NCI-H1048 (cell line): ENCODE measurements at places on chromosomes 7 and 10.

DNA sequence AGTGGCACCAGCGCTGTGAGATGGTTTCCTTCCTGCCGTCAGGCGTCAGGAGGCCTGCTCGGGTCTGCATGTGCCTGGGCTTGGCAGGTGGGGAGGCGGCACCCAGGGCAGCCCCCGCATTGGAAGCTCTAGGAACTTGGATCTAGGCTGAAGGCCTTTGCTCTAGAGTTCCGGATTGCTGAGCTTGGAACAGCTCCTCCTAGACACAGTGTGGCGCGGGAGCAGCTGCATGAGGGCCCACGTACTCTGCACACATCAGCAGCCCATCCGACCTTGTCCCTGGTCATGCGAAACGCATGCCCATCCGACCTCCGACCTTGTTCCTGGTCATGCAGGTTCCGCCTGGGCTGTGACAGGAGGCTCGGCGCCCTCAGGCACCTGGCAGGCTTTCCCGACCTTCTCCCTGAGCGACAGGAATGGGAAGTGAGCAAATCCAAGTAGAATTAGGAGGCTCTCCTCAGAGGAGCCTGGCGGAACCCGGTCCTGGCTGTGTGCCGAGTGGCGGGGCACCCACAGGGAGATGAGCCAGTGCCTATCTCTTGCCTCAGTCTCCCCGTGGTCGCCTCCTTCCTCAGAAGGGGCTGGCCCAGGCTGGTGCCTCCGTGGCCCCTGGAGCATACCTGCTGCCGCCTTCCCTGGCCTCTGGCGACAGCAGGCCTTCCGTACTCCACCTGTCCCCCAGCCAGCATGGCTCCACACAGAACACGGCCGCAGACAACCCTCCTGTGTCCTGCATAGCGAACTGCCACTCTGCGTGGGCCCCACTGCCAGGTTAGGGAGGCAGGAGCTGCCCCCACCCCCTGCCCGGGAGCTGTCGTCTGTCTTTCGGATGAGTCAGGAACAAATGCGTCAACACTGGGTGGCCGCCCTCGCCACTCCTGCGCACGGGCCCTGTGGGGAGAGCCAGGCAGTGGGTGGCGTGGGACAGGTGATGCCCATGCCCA, 12.0 kb downstream of the GET4 start:
- DNase-seq = no peak

- no peak for DNase-seq
Measured at GRCh38 chr7:552868-553635, 33.4 kb upstream of the PDGFA start.

GRCh38 chr10:35127289-35127891, 744 bp downstream of the CREM start:
- DNase-seq = no peak

- no peak for DNase-seq
Measured at GRCh38 chr10:120514959-120515358, 57.9 kb downstream of the PLPP4 start.

DNA sequence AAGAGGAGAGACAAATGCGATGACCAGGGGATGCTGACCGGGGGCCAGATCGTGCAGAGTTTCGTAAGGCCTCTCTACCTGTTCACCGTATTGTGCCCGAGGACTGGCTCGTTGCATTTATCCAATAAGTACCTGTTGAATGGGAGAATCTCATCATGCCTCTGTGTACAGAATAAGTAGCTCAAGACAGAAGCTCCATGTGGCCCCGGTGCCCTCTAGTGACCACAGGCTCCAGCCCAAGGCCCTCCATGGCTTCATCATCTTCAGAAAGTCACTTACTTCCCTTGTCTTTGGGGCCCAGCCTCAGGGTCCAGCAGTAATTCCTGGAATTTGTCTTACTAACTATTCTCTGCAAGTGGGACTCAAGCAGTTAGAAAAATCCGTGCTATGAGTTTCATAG, 151.0 kb downstream of the CHN2 start:
- DNase-seq = no peak

DNA sequence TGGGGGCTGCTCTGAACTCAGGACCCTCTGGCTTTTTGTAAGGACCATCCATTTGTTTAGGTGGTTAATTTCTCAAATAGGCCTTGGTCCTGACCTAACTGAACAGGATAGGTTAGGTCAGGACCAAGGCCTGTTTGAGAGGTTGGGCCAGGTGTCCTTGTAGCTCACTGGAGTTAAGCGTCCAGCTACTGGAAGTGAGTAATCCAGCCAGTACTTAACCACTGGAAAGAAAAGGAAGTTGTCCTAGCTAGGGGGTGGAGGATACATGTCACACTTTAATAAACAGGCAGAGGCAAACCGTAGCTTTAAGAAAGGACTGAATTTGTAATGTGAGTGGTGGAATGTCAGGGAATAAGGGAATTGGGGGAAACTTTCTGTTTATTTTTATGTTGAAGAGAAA, 96.0 kb downstream of the GPR85 start:
- no peak for DNase-seq

- DNase-seq = no peak
Measured at GRCh38 chr10:48205918-48206317, 68.6 kb downstream of the FRMPD2 start.

GRCh38 chr10:129962031-129962871, 1.8 kb downstream of the EBF3 start:
- DNase-seq = no peak

- no peak for DNase-seq
Measured at GRCh38 chr10:77041636-77042258, 595.9 kb downstream of the KCNMA1 start.

- DNase-seq = no peak
Measured at GRCh38 chr10:95260397-95260881, 30.4 kb downstream of the PDLIM1 start.

GRCh38 chr10:33772370-33773252, 438.1 kb upstream of the NRP1 start:
- no peak for DNase-seq

GRCh38 chr7:28477041-28477442, 64.7 kb downstream of the CREB5 start:
- no peak for DNase-seq

- no peak for DNase-seq
Measured at GRCh38 chr10:116696919-116697318, 45.4 kb downstream of the HSPA12A start.

DNA sequence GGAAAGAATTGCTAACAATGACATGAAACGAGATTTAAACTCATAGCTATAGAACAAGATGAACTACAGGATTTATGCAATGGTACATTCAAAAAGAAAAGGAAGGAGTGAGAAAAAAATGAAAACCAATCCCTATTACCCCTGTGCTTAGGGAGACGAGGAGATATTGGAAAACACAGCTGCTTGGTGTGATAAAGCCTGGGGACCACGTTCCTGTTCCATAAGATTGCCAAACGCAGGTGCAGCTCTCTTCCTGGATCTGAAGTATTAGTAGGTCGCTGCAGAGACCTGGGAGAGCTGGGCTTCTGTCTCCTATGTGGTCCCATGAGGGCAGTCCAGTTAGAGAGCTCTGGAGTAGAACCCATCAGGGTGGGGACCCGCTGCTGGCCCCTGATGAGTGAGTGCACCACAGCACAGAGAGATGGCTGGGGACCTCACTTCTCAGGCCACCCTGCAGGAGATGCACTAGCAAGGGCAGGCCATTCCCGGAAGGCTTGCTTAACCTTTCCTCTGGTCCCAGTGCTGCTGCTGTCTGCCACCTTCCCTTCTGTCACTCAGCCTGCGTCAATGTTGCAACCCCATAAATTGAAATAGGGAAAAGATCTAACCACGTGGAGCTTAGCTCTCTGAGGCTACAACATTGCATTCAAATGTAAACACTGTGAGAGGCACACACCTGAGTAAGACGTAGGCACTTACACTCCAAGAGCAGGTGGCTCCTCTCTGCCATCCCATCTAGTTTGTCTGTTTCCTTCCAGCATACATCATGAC, 57.9 kb downstream of the MTPN start:
- no peak for DNase-seq

- DNase-seq = no peak
Measured at GRCh38 chr7:6680146-6680545, 26.6 kb downstream of the ZNF12 start.

- DNase-seq = no peak
Measured at GRCh38 chr10:58269782-58270290, 874 bp downstream of the CISD1 start.

GRCh38 chr7:38777609-38778008, 131.4 kb downstream of the VPS41 start:
- DNase-seq = no peak

GRCh38 chr10:14873090-14873760, 5.4 kb upstream of the SUV39H2 start:
- DNase-seq = no peak

GRCh38 chr10:110410329-110411046, 87.2 kb upstream of the DUSP5 start:
- DNase-seq = no peak

- DNase-seq = peak; percentile 61
Measured at GRCh38 chr7:55964261-55965099, at the start of gene NIPSNAP2. TSS of gene NIPSNAP2 (plus strand) at chr7:55964585. CDS start at chr7:55964610, 25 bp downstream.

- DNase-seq = no peak
Measured at GRCh38 chr7:15475808-15476530, 85.8 kb downstream of the AGMO start.

DNA sequence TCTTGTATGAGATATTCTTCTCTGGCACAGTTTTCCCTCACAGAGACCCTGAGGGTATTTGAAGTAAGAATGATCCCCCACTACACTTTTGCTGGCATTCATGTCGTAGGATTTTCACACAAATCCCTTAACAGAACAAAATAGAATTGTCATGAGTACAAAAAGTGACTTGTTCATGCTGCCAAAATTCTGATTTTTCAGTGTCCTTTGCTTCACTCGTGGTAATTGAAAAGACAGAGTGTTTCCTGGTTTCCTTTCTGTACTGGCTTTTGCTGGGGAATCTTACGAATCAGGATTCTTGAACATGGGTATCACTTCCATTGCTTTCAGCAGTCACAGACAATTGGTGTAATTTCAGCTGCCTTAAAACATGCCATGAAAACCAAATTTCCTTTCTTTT, 756.3 kb downstream of the REEP3 start:
- DNase-seq = no peak

DNA sequence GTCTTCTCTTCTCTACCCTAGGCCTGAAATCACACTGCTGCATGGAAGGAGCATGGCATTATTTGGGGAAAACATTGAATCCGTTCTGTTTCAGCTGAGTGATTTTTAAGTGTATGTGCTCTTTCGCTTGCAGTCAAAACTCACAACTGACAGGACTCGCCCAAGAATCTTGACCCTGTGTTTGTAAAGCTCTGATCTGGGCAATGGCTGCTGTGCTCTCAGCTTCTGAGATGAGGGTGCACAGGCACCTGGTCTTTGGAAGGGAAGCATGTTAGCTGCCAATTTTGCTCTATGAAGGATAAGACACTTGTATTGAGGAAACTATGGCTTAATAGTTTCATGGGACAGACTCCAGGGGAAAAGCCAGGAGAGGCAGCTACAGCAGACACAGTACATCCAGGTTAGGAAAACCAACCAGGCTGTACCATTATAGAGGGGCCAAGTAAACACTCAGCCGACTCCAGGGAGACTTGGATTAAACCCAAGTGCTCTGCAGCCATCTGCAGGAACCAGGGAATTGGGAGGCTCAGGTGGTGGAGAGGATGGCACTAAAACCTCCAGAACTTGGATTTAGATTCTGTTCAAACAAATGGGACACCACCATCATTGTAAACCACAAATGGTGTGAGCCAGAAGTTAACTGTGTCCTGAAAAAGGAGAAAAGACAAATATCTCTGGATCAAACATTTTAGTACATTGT, 43.3 kb downstream of the LYZL1 start:
- DNase-seq = no peak

DNA sequence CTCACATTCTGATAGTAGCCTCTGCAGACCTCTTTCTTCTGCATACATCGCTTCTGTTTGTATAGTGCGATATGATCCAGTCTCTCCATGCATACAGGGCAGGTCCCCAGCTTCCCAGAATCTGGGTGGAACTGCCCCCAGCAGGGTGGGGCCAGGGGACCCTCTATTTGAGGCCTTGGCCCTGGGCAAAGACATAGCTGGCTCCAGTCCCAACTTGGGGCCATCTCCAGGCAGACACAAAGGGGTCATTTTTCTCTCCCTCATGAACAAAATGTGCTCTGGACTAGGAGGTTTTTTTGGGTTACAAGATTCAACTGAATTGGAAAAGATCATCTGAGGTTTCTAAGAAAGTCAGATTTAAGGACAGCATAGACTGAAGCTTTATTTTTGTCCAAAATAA, 21.1 kb upstream of the HSPA12A start:
- DNase-seq = no peak

- no peak for DNase-seq
Measured at GRCh38 chr10:5070648-5071410, 23.4 kb upstream of the AKR1C3 start.

GRCh38 chr10:47454008-47454779, 29.7 kb downstream of the ANXA8 start:
- DNase-seq = no peak

GRCh38 chr7:2199956-2200583, 32.7 kb downstream of the MAD1L1 start:
- no peak for DNase-seq

DNA sequence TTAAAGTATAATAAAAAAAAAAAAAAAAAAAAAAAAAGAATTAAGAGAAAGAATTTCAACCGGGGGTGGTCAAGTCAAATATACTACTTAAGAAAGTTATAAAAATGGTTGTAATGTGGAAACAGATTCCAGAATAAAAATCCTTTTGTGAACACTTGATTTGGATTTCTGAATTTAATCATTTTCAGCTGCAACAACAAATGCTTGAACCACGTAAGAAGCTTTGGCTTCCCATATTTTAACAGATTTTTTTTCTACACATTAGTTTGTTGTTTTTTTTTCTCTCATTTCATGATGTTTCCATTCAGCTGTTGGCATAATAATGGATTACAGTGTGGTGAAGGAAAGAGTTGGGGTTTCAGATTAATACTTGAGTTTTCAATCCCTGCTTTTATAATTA, 137.3 kb upstream of the AGR3 start:
- DNase-seq = no peak
